ENCODE measurements at places on chromosomes 5 and 9.

GRCh38 chr5:69504036-69504435 is 11.4 kb downstream of the OCLN start:
- no peak for DNase-seq

DNA sequence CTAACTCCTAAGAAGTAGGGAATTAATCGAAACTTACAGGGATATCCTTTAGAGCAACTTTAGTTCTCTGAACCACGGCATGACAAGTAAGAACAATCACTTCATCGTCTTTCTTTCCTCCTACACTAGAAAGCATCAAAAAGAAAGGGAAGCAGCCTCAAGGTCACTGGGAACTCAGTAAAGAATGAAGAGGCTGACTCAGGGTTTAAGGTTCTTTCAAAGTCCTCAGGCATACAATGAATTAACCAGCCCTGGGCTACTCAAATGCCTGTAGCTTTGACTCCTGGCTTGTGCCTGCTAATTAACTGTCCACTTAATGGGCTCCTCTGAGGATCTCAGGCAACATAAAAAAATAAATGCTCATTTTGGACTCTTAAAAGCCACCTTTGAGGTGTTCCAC is 102.0 kb downstream of the TRIM32 start:
- no peak for DNase-seq

GRCh38 chr9:14530841-14531240 is 162.4 kb downstream of the ZDHHC21 start:
- no peak for DNase-seq

DNA sequence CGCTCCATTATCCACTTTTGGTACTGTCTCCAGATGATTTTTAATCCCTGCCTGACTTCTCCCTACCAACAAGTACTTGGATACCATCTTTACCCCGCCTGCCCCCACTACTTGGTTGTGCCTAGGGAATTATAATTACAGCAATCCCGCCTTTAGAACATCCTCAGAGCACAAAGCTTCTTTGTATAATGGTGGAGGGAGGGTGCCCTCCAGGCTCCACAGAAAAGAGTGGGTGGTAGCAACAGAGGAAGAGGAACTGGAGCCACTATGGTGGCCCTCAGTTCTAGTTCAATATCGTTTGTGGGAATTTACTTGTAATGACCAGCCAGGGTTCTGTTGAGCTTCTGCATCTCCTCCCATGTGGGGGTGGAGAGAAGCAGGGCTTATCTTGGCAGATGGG is 79.0 kb upstream of the RNF38 start:
- no peak for DNase-seq

- DNase-seq: no peak
These were observed 13.5 kb downstream of the B4GALT1 start for GRCh38 chr9:33153666-33154065.

- DNase-seq: no peak
These were observed 154.8 kb downstream of the PAX5 start for GRCh38 chr9:36878986-36879982.

- DNase-seq: no peak
These were observed 66.4 kb downstream of the SLCO4C1 start for GRCh38 chr5:102229685-102230084.

- DNase-seq: no peak
These were observed 18.6 kb upstream of the OLFM1 start for GRCh38 chr9:135068776-135069415.

DNA sequence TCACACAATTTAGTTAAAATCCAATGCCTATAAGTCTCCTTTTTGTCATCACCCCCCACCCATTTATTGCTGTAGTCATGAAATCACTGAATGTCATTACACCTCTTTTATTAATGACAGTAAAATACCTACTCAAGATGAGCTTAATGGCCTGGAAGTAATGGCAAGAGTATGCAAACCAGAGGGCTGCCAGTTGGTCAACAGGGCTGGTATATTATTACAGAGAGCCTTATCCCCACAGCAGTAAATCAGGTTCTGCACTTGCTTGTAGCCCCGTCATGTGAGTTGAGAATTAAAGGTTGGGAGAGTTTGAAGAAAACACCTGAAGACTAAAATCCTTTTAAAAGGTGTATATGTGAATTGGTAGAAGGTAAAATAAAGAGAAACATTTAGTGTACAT is 372.4 kb downstream of the MAT2B start:
- DNase-seq: no peak

- DNase-seq: no peak
These were observed 58.3 kb upstream of the FBXW11 start for GRCh38 chr5:172064766-172065165.

DNA sequence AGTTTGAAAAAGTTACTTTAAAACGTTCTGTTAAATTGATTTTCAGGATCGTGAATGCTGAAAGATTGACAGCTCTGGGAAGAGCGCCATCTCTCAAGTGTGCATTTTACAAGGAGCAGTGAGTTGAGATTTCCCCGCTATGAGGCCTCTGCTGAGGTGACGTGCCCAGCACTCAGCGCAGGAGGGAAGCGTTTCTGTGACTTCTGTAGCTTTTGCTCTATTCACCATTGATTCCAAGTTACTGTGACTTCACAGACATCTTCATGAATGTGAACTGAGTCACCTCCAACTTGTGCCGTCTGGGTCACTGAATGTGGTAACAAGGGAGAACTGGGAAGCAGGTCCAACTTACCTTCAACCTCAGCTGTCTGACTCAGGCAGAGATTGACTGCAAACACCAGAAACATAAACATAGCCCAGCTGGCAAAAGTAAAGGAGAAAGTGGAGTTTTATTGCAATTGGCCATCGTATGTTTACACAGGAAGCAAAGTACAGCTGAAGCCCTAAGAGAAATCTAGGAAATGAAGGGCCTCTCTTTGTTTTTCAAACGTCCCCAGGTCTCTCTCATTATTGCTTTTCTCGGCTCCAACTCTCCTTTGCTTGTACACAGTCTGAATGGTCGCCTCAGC is 428.8 kb upstream of the CLINT1 start:
- DNase-seq: no peak

Data from urinary bladder (tissue), 4 donors.